ENCODE measurements at places on chromosomes 7 and 10.
A peak's percentile ranks its signal among the peaks of the same experiment; 100 is the strongest.

DNA sequence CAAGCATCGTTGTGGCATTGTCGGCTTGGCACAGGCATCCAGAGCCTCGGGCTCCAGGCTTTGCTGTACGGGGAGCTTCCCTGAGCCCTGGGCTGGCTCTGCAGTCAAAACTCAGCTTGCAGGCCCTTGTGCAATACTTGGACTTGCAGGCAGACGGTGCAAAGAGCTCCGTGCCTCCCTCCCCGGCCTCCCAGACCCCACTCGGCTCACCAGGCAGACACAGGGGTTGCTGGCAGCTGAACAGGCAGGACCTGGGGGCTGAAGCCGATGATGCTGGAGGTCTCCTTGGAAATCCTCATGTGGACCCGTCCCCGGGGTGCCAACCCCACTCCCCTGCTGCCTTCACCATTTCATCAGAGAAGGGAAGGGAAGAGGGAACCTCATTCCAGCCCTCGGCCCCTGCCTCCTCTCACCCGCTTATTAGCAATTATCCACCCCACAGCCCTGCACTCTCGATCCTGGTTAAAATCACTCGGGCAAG lies 59.6 kb upstream of the GNA12 start:
- no peak for DNase-seq

- DNase-seq, result no peak
Measured at GRCh38 chr10:118034791-118035261, 11.9 kb downstream of the RAB11FIP2 start.

- peak; percentile 65 for DNase-seq
Measured at GRCh38 chr7:43528576-43529354, 54.1 kb upstream of the STK17A start.

DNA sequence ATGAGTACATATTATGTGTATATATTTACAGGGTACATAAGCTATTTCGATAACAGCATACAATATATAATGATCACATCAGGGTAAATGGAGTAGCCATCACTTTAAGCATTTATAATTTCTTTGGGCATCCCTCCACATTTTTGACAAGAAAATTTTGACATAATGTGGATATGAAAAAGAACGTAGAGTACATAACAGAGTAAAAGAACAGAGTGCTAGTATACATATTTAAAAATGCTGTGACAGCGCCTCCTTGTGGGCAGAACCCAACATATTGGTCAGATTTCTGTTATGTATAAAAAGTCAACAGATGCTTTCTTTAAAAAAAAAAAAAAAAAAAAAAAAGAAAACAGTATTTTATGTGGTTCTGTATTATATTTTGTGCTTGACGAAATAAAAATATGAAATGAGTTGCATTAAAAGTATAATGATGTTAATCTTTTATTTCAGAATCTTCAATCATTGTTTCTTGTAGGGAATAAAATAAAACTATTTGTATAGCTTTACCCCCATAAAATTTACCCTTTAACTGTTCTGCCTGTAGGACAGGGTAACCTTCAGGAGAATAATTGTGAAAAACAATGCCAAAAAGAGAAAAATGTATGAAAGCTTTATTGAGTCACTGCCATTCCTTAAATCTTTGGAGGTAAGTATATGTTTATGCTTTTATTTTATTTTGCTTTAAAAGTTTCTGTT lies 18.3 kb upstream of the HBP1 start:
- peak; percentile 26 for DNase-seq

- DNase-seq, result no peak
Measured at GRCh38 chr10:14837003-14837756, 657 bp downstream of the CDNF start.

DNA sequence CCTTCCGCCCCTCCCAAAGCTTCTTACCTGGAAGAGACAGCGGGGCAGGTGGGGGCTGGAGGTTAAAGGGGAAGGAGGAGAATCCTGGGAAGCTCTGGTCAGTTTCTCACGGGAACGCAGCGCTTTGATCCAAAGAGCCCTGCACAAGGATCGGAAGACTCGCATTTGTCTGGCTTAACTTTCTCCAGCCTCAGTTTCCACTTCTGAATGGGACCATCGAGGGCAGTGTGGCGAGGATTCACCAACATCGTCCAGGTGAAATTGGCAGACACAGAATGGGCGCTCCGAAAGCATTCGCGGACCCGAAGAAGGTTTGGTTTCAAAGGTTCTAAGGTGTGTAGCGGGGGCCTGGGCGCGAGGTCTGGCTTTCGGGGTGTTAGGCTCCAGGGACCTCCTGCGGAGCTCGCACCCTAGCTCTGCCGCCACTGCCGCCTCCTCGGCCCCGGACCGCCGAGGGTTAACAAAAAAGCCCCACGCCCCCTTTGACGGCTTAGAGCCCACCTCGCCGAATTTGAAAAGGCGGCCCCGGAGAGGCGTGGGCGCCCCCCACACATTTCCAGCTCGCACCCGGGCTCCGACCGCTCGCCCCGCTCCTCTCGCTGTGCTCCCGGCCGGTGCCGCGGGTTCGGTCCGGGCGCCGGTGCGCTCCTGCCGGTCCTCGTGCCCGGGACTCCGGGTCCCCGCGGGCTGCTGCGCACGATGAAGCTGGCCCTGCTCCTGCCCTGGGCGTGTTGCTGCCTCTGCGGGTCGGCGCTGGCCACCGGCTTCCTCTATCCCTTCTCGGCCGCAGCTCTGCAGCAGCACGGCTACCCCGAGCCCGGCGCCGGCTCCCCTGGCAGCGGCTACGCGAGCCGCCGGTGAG lies at the start of gene COL26A1:
Gene COL26A1 (plus strand): TSS at position 542 of the 862 bp plus-strand sequence. CDS start 158 bp downstream, at position 700.
- DNase-seq, result peak; percentile 45

GRCh38 chr10:106708506-106708905 lies 456.0 kb downstream of the SORCS1 start:
- DNase-seq, result no peak

DNA sequence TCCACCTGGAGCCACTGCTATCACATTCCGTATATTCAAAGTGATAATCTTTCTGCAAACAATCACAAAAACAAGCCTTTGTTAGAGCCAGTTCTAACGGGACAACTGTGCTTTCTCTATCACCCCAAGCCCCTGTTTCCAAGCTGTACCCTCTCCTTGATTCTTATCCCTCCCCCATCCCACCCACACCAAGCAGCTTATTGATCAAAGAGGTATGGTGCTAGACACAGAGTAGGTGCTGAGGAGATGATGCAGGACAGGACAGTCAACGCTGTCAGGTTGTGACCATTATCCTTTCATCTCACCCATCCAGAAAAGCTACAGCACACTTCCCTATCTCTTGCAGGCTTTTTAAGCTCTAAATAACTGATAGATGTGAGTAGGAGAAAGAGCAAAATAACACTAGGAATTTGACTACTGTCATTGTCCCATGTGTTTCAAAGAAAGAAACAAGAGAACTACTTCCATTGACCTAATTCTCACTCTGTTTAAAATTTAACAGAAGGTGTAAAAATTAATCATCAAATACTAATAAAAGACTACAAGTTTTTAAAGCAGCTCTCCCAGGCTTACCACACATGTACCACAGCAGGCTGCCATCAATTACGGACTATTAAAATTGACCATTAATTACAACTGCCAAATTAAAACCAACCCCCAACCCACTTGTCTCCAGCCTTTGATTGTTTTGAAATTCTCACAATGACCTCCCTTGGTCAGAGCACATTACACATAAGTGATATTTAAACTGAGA lies 94.3 kb downstream of the ELAPOR2 start:
- no peak for DNase-seq

- no peak for DNase-seq
Measured at GRCh38 chr7:25050223-25050622, 70.2 kb upstream of the OSBPL3 start.

DNA sequence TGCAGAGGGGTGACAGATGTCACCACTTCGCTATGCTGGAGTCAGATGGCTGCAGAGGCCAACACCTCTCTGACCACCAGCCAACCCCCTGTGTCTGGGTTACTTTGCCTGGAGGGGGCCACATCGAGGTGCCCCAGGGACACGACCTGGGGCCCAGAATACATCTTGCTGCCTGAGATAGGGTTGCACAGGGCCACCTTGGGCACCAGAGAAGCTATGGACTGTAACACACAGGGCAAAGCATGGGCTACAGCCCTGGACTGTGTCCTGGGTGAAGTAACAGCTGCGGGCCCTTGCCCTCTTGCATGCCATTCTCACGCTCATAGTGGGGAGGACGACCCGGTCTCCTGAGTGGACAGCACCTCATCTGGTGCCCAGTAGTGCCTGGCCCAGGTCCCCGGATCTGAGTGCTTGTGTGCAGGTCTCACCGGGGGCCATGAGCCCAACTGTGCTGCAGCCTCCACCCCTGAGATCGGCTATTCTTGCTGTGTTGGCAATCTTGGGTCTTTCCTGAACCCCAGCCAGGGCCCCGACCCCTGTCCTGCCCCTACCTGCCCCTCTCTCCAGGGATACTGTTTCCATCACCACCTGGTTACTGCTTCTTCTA lies 115.2 kb upstream of the GDF10 start:
- DNase-seq, result no peak

DNA sequence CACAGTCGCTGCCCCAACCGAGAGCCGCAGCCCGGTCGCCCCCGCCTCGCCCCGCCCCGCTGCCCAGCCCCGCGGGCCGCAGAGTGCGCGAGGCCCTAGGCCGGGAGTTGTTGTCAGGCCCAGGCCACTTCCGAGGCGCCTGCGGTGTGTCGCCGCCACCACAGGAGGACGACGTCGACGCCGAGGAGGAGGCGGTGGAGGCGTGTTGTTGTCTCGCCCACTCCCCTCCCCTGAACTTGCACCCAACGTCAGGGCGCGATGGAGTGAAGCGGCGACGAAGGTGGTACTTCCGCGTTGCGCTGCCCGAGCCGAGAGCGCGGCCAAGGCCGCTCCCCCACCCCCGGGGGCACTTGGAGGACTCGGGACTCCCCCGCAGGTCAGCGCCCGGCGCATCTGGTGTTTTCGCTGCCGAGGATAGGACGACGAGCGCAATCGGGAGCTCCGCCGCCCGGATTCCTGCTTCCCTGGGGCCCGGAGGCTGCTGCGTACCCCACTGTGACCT lies at the start of gene CDK13:
Gene CDK13 (plus strand): TSS at position 286 of the 502 bp plus-strand sequence. CDS start 386 bp downstream, outside the sequence.
- DNase-seq, result peak; percentile 50

GRCh38 chr7:2444476-2444875 lies 31.7 kb downstream of the GRIFIN start:
- no peak for DNase-seq

DNA sequence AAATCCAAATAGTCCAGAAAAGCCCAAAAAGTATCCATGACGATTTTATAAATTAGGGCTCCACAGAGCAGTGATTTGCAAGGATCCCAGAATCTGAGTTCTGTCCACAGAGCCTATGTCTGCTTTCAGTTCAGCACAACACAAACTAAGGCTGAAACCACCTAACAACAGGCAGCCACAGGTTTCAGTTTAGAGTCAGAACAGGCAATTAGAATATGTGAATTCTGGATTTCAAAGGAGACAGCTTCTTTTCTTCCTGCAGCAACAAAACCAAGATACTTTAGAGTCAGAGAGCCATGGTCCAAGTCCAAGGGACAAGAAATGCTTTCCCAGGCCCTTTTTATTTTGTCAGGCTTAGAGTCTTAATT lies 23.6 kb downstream of the IFIT3 start:
- no peak for DNase-seq

GRCh38 chr10:6154566-6154965 lies 48.2 kb upstream of the PFKFB3 start:
- DNase-seq, result no peak

- no peak for DNase-seq
Measured at GRCh38 chr7:42625421-42625820, 286.4 kb downstream of the C7orf25 start.

DNA sequence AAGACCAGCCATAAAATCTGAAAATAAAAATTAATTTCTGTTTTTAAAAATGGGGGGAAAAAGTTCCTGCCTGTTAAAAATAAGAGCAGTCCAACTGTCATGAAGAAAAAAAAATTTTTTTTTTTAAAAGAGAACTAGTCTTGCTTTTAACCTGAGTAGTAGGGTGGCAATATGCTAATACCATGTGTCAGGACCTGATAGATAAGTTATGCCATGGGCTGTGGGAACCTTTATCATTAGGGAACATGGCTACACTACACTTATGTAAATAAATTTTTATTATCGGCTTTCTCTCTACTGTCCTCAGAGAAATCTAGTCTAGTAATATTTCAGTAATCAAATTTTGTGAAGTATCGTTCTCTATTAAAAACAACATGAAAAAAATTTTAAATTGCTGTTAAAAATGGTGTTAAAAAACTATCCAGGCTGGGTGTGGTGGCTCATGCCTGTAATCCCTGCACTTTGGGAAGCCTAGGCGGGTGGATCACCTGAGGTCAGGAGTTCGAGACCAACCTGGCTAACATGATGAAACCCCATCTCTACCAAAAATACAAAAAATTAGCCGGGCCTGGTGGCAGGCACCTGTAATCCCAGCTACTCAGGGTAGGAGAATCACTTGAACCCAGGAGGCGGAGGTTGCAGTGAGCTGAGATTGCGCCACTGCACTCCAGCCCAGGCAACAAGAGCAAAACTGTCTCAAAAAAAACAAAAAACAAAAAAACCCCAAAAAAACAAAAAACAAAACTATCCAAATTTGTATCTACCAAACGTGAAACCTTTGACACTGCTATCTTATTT lies 20.7 kb downstream of the NT5C3A start:
- no peak for DNase-seq

- no peak for DNase-seq
Measured at GRCh38 chr7:37198041-37198905, 250.4 kb downstream of the ELMO1 start.

- DNase-seq, result no peak
Measured at GRCh38 chr7:21028186-21028585, 241.5 kb upstream of the SP8 start.

DNA sequence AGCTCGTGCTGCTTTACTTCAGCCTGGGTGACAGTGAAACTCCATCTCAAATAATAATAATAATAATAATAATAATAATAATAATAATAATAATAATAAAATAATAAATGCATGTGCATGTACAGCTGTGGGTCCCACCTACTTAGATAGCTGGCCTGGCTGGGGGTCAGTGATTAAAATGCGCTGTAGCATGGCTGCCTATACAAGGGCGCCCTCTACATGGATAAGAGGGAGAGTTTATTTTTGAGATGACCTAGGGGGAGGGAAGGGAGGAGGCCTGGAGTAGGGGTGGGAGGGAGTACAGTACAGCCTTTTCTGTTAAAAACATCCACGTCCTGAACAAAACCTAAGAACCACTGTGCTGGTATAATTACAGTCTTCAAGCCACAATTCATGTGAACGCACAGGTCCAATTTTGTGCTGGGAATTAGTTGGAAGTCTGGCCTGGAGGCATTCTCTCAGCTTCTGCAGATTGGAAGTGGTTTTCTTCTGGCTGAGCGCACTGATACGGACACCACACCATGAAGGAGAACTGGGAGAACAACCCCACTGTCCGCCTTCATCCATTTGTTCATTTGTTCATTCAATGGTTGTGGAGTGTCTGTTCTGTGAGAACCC lies 146.5 kb downstream of the TMEM178B start:
- no peak for DNase-seq

All from cerebellum (tissue), 4 donors.